HFFc6 (cell line): ENCODE measurements at places on chromosomes 12 and 14.

- no peak for DNase-seq
Observed at GRCh38 chr12:29051221-29051620, 97.9 kb upstream of the FAR2 start.

DNA sequence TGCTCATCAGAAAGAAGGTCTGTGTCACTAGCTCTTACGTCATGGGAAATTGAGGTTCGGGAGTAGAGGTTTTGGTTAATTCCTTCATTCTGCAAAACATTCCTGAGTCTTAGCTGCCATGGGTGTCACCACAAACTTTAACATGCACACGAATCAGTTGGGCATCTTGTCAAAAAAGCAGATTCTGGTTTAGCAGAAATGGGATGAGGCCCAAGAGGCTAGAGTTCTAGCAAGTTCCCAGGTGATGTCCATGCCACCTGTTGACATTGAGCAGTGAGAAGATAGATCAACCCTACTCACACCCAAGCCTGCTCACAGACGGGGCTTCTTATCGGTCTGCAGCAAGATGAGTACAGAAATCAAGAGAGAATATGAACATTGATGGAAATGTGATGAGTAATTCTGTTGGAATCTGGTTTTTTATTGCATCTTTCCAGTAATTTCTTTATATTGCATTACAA lies 11.7 kb upstream of the RIN3 start:
- DNase-seq: peak; percentile 57

DNA sequence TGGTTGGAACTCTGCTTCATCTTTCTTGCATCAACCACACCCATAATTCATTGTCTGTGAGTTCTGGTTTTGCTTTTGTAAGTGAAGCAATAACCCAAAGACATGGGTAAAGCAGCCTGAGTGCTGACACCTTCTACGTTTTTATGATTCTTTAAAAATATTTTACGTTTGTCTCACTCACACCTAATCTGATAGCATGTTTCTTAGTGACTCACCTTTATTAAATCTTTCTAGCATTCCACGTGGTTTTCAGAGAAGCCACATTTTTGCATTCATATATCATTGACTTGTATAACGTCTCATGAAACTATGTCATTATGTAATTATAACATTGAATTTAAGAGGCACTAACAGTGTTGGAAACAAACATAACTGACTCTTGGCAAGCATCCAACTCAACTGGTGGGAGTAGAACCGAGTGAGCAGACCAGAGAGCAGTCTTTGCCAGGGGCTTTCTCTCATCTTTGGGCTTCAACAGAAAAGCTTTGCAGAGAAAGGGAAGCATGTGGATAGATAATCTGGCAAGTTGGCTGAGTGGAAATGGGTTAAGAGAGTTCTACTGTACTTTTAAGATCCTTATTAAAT lies 118.8 kb downstream of the TPH2 start:
- DNase-seq: peak; percentile 2

DNA sequence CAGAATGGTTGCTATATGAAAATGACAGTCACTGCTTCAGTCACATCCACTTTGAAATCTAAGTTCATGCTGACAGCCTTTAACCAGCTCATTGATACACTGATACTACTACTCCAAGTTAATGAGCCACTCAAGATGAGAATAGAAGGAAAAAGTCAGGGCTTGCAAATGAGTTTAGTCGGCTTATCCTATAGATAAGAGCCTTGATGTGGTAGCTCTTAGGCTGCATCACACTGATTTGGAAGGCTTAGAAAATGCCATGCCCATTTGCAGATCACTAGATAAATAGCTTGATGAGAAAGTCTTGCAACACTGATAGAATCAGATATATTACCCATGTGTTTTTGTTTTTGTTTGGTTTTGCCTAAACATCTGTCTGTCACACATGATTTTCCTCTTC lies 251.4 kb upstream of the ATXN7L3B start:
- no peak for DNase-seq

DNA sequence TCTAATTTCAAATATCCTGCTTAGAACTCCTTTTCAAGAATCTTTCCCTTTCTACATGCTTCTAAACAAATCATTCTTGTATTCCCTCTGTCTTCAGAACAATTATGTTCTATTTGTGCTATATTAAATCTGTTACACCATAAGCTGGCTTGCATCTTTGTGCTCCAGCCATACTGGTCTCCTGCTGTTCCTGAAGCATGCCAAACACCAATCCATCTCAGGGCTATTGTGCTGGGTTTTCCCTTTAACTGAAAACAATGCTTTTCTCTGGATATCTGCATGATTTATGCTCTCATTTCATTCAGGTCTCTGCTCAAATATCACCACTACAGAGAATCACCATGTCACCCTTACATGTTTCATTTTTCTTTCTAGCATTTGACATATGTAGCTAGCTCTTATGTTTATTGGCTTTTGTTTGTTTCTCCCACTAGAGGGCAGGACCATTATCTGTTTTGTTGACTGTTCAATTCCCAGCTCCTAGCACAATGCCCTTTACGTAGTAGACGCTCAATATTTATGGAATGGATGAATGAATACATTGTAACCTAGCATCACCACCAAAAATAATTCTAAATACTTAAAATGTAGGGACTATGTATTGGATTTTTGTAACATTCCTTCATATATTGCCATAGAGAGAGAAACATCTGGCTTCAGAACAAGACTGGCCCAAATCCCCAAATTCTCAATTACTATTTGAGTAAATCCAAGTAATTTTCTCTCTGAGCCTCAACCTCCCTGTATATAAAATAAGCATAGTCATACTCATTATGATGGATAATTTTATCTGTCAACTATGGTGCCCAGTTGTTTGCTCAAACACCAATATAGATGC lies 302.0 kb upstream of the SYT1 start:
- peak; percentile 30 for DNase-seq

- DNase-seq: no peak
Observed at GRCh38 chr12:98456576-98457573, 58.5 kb upstream of the TMPO start.

DNA sequence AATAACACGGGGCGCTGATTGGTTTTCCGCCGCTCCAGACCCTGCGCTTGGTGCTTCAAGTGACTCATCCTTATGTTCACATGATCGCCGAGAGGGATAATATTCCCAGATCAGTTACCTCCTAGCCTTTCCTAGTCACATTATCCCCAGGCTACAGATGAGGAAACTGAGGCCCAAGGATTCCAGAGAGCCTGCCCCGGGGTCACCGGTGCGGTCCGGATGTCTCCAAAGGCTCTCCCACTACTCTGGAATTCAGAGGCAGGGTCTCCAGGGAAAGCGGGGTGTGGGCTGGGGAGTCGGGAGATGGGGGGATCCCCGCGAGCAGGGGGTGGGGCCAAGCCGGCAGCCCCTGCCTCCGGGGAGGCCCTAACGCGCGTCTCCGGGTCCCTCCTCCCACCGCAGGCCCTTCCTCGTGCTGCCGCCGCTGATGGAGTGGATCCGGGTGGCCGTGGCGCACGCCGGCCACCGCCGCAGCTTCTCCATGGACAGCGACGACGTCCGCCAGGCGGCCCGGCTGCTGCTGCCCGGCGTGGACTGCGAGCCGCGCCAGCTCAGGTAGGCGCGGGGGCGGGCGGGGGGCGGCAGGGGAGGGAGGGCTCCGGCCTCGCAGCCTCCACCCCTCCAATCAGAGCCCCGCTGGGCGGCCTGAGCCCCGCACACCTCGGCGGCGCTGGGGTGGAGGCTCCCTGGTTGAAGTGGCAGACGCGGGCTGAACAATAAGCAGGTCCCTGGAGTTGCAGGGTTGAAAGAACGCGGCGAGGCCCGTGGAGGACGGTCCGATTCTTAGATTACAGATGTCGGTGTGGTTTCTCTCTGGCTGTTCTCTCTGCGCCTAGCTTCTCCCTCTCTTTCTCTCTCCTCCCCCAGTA lies 104.6 kb upstream of the PWP1 start:
- no peak for DNase-seq

GRCh38 chr12:132559652-132560363 lies 50.6 kb downstream of the LRCOL1 start:
- peak; percentile 2 for DNase-seq

DNA sequence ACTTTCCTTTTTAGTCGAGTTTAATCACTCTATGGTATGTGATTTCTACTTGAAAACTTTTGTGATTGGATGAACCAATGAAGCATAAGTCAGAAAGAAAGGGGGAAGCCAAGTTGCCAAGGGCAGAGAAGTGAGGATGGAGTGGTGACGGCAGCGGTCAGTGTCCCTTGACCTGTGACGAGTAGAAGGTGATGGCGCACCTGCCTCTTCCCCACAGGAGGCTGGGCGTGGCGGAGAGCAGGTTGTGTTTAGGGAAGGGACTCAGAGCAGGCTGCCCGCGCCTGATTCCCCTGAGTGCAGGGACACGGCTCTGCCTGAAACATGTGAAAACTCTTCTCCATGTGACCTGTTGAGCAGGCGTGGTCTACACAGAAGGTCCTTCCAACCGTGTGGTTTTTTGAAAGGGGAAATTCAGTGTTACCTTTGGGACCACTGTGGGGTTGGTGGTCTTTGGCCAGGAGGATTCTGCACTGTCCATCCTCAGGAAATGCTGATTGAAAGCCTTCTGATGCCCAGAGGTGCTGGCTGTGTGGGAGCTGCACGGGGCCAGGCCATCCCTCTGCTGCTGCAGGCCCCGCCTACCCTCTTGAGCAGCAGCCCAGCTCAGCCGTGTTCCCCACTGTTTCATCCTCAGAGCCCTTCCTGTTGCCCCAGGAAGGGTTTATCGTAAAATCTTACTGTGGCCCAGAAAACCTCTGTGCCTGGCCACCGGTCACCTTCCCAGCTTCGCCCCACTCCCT lies 23.5 kb upstream of the AMN start:
- no peak for DNase-seq

- no peak for DNase-seq
Observed at GRCh38 chr14:76599559-76600287, 161.5 kb upstream of the VASH1 start.

GRCh38 chr14:66380143-66380542 lies 106.0 kb upstream of the CCDC196 start:
- no peak for DNase-seq

GRCh38 chr14:43855556-43855955 lies 651.5 kb downstream of the FSCB start:
- DNase-seq: no peak

GRCh38 chr14:49986343-49987014 lies 93.6 kb downstream of the ARF6 start:
- peak; percentile 46 for DNase-seq

DNA sequence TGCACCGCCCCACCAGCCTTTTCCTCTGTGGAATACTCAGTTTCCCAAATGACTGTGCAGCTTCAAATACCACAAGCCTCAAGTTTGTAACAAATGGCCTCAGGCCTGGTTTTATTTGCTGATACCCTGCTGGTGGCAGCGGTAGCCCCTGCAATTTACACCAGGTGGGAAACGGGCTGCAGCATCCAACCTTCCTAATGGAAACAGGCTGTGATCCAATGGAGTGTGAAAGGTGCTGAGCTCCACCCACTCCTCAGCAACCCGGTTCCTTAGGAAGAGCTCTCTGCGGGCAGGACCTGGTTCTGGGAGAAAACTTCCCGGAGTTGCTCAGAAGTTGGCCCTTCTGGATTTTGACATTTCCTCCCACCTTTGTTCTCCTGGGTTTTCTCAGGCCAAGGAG lies 41.7 kb upstream of the LTA4H start:
- DNase-seq: no peak

DNA sequence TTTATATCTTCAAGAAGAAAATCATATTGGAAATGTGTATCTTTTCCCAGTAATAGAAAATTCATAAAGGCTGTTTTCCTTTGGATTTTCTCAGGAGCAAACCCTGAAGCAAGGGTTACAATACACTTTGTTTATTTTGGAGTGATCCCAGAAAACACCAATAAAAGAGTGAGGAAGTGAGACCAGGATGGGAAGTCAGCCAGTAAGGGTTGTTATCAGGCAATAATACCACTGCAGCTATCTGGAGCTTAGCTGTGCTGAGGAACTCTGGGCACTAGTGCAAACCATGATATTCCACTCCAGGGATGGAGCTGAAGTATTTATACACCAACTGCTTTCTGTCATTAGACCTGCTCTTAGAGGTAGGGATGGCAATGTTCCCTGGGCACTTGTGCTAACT lies 1002.3 kb downstream of the FLRT2 start:
- peak; percentile 23 for DNase-seq

GRCh38 chr12:95205685-95206084 lies 11.6 kb downstream of the FGD6 start:
- DNase-seq: peak; percentile 76

GRCh38 chr12:32400866-32401265 lies 1.5 kb downstream of the FGD4 start:
- no peak for DNase-seq

GRCh38 chr12:70555081-70555480 lies 82.1 kb downstream of the PTPRB start:
- DNase-seq: no peak

GRCh38 chr12:8698132-8698851 lies 501 bp downstream of the RIMKLB start:
- peak; percentile 7 for DNase-seq

DNA sequence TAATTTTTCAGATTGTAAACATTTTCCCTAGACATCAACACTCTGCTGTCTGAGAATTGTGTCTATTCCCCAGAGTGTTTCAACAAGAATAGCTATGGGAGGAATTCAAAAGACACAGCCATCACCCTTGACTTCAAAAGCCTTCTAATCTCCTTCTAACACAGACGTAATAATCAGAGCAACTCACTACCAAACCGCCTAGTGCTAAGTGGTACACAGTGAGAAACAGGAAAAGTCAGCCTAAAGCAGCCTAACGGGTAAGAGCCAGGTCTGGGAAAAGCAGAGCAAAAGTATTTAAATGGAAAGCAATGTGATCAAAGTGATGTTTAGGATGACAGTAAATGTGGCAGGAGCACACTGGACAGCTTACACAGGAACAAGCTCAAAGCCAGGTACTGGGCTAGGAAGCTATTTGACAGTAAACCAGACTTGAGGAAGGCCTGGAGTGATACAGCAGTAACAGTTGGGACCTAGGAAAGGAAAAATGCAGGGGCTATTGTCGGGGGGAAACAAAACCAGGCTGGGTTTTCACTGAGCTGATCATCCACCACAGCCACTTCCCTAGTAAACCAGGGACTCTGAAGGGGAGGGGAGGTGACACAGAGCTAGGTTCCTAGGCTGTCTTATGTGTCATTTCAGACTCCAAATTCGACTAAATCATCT lies 29.4 kb downstream of the CORO1C start:
- DNase-seq: no peak

DNA sequence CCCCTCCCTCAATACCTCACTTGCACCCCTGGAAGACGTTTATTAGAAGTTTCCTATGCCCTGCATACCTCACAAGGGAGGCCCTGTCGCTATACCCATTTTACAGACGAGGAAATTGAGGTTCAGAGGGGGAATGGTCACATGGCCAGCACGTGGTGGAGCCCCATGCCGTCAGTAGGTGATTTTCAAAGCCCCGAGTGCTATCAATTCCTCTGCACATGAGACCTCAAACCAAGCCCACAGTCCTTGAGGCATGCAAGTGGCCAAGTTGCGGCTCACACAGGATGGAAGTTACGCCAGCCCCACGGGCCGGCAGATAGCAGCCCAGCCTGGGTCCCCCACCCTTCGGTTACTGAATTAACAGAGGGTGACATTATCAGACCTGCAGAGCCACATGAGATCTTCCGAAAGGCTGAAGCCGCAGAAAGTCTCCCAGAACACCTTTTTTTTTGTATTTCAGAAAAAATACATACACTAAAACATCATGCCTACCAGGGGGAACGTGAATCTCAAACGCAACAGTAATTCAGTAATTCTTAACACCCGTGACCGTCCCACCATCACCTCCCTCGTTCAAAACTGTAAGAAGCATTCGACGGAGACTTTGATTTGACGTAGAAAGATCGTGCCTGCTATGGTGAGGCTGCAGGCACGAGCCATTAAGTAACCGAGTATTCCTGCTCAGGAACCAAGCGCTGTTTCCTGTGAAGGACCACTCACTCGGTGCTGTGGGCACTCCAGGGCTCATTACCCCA lies 129.0 kb downstream of the RFLNA start:
- DNase-seq: no peak
